ENCODE measurements at places on chromosomes 3 and 15. TPM values are rescaled to one million over a fixed set of nuclear protein-coding genes. Genes with fewer than 3 reads are reported as not detected.

DNA sequence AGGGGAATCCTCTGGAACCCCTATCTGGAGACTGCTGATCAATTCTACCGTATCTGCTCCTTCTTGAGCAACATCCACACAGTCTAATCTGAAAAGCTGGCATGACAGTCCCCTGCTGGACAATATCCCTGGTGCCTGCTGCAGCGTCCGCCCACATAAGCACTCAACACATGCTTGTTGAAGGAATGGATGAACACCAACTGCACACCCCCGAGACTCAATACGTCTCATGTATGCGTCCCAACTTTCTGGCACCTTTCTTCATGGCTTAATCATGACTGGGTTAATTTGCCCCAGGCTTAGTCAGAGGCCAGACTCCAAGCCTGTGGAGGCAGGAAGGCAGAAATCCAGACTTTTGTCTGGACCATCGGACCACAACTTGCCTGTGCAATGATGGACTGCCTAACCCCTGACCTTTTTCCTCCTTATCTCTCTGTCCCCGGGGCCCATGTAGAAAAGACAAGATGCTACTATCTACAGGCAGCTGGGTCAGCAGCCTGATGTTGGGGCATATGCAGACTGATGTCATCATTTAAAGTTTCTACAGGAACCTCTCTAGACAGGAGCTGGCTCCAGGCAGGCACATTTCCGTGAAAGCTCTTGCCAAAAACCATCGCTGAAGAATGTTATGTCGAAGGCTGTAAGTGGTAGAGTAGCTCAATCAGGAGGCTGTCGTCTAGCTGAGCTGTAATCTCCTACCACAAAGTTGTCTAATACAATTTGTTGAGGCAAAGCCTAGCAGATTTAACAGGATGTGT is 114.1 kb upstream of the TPM1 start:
- no peak overlapping the region for H3K4me3 ChIP-seq
- peaks cover 38% of the 10 kb centered on the region for H3K4me1 ChIP-seq
- H3K27ac ChIP-seq = peak overlapping the region; percentile 48
- H3K36me3 ChIP-seq = no peaks in the 10 kb centered on the region
- H3K27me3 ChIP-seq = no peaks in the 10 kb centered on the region

DNA sequence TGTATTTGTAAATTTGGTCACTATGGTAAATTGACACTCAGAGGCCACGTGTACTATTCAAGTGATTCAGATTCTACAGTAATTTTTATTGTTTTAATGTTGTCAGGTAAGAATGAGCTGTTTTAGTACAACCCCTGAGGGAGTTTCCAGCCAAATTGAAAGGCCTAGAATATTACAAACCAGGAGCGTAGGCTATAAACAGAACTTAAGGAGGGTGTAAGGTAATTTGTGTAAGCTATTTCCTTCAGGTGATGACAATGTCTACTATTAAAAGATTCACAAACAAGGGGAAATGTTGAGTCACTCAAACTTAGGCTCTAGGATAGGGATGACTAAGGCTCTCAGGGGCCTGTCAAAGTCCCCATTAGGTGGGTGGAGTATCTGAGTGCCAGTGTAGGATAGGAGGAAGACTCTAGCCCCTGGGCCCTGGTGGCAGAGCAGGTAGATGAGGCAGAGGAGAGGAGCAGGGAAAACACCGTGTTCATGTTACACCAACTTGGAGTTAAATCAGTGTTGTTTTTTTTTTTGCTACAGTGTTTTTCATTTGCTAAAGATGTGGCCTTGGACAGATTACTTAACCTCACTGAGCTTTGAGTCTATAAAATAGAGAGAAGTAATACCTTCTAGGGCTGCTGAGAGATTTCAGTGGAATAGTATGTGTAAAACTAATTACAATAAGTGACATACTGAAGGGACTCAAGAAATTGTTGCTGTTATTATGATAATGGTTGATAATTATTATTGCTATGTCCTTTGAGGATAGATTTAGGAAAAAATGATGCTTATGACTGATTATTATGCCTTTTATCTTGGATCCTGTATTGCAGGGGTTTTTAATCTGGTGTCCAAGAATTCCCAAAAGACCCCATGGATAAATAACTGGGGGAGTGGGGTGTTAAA is 10.3 kb downstream of the TM4SF1 start:
- peaks cover 32% of the 10 kb centered on the region for H3K36me3 ChIP-seq
- H3K4me1 ChIP-seq = peaks cover 46% of the 10 kb centered on the region
- H3K4me3 ChIP-seq = no peak overlapping the region
- DNase-seq = no peak
- peak overlapping the region; percentile 33 for H3K27ac ChIP-seq

GRCh38 chr3:90087703-90088102 is 980.3 kb downstream of the EPHA3 start:
- H3K27me3 ChIP-seq = no peaks in the 10 kb centered on the region
- no peak for DNase-seq
- H3K4me1 ChIP-seq = 0 out of 2 replicates have a peak, but pooled peaks cover 3% of the 10 kb centered on the region
- H3K27ac ChIP-seq = no peak overlapping the region

The TLR9 gene
- total RNA-seq = not detected

The DPH3 gene
- 12.6 TPM for total RNA-seq

GRCh38 chr3:31226346-31226745 is 306.4 kb upstream of the STT3B start:
- no peaks in the 10 kb centered on the region for H3K4me1 ChIP-seq
- DNase-seq = no peak
- H3K36me3 ChIP-seq = no peaks in the 10 kb centered on the region
- no peaks in the 10 kb centered on the region for H3K27me3 ChIP-seq

DNA sequence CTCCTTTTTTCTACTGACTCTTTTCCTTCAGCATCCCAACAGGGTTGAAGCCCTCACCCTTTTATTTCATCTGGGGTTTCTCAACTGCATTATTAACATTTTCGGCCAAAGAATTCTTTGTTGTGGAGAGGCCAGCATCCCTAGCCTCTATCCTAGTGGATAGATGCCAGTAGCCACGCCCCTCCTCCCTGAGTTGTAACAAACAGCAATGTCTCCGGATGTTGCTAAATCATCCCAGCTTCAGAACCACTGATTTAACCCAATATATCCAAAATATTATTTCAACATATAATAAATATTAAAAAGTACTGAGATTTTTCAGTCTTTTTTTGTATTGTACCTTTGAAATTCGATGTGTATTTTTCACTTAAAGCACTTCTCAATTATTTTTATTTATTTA is 2.0 kb upstream of the RNF111 start:
- no peak overlapping the region for H3K27ac ChIP-seq
- peaks cover 8% of the 10 kb centered on the region for H3K4me1 ChIP-seq
- peaks cover 6% of the 10 kb centered on the region for H3K36me3 ChIP-seq
- no peaks in the 10 kb centered on the region for H3K27me3 ChIP-seq
- DNase-seq = no peak

The RNU5B-1 gene
- total RNA-seq = not detected

The LMOD3 gene
- total RNA-seq = not detected

The C2CD4B gene
- total RNA-seq = not detected

DNA sequence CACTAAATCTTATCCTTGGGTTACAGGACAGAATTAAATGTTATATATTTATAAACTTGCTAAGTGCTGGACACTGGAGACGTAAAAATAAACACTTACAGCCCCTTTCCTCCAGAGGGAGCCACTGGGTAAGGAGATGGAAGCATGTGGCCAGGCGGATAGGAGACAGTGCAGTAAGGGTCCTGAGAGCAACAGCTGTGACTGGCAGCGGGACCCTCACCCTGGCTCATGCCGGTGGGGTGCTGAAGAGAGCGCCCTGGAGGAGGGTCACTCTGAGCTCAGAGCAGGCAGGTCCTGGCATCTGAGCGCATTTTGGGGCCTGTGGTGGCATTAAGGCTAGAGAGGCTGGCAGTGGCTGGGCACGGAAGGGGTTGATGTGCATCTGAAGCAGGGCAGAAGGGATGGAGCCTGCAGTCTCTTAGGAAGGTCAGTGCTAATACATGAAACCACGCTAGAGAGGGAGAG is 16.0 kb downstream of the SEC61A1 start:
- H3K27ac ChIP-seq = no peak overlapping the region
- no peak overlapping the region for H3K4me3 ChIP-seq
- peaks cover 5% of the 10 kb centered on the region for H3K4me1 ChIP-seq
- DNase-seq = no peak
- peaks cover 100% of the 10 kb centered on the region for H3K36me3 ChIP-seq

DNA sequence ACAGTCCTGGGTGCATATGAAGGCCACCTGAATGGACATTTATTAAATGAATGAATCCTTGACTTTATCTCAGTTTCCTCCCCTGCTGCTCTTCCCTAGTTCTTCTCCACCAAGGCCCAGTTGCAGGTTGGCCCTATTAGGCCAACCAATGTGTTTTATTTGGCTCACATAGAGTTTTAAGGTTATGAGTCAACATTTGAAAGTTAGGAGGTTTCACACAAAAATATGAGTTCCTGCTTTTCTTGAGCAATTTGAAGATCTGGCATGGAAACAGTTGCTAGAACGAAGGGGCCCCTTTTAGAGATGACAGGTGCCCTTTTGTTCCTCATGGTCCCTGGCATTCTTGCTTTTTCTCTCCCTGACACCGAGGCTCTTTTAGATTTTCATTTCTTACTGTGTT is 83.0 kb upstream of the PDZRN3 start:
- H3K27me3 ChIP-seq = no peaks in the 10 kb centered on the region
- H3K4me3 ChIP-seq = no peak overlapping the region
- H3K36me3 ChIP-seq = no peaks in the 10 kb centered on the region

DNA sequence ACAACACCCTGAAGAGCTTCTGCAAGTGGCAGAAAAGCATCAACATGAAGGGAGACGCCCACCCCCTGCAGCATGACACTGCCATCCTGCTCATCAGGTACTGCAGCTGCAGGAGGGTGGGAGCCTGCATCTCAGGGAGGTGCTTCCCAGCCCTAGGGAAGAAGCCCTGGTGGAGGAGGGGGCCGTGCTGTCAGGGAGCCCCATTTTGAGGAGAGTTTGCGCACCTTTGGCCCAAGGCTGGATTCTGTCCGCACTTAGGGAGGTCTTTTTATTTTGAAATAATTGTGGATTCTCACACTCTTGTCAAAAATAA is 42.1 kb downstream of the SAXO2 start:
- no peak overlapping the region for H3K27ac ChIP-seq
- H3K36me3 ChIP-seq = no peaks in the 10 kb centered on the region
- no peaks in the 10 kb centered on the region for H3K4me1 ChIP-seq
- DNase-seq = no peak
- no peak overlapping the region for H3K4me3 ChIP-seq

GRCh38 chr3:25782636-25782937 is 656 bp downstream of the NGLY1 start:
- H3K27me3 ChIP-seq = no peaks in the 10 kb centered on the region
- H3K27ac ChIP-seq = no peak overlapping the region
- DNase-seq = no peak
- peak overlapping the region; percentile 92 for H3K4me3 ChIP-seq

GRCh38 chr15:52008698-52009434 is 10.2 kb upstream of the MAPK6 start:
- H3K27ac ChIP-seq = no peak overlapping the region
- H3K36me3 ChIP-seq = no peaks in the 10 kb centered on the region
- DNase-seq = peak; percentile 39
- H3K4me3 ChIP-seq = no peak overlapping the region
- peaks cover 51% of the 10 kb centered on the region for H3K4me1 ChIP-seq
- H3K27me3 ChIP-seq = no peaks in the 10 kb centered on the region

DNA sequence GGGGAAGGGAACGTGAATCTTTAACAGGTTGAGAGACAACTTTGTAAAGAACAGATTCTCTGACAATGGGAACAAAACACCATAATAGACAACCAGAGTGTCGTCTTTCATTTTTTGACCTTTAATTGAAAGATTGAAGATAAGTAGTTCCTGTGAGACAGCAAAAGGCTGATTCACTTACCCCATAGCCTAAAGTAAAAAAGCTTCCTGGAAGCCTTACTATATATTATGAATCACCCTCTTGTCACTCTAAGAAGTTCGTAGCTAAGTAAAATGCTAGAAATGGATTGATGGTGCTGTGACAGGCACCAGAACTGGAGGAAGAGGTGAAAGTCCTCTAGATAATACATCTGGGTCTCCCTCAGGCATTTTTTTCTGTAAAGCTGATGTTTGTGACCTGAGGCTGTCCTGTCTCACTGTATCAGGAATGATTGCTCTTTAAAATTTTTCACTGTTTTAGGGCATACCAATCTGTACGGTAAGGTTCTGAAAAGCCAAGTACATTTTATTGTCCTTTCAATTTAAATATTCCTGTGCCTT is 824.6 kb upstream of the SEMA6D start:
- no peak overlapping the region for H3K4me3 ChIP-seq
- H3K27ac ChIP-seq = no peak overlapping the region
- no peaks in the 10 kb centered on the region for H3K36me3 ChIP-seq
- H3K4me1 ChIP-seq = no peaks in the 10 kb centered on the region

The TSEN2 gene
- total RNA-seq = 7.6 TPM

GRCh38 chr3:58645726-58646125 is 20.8 kb downstream of the FAM3D start:
- H3K4me1 ChIP-seq = no peaks in the 10 kb centered on the region
- no peak for DNase-seq
- no peaks in the 10 kb centered on the region for H3K36me3 ChIP-seq
- no peak overlapping the region for H3K4me3 ChIP-seq
- no peak overlapping the region for H3K27ac ChIP-seq
- no peaks in the 10 kb centered on the region for H3K27me3 ChIP-seq

The ABTB1 gene
- total RNA-seq = 1.3 TPM

The DPPA2 gene
- total RNA-seq = not detected

- no peaks in the 10 kb centered on the region for H3K4me1 ChIP-seq
- H3K27ac ChIP-seq = no peak overlapping the region
- no peak overlapping the region for H3K4me3 ChIP-seq
- no peak for DNase-seq
Observed at GRCh38 chr3:73046195-73046594, 15.3 kb upstream of the EBLN2 start.

GRCh38 chr15:50050986-50051743 is 67.9 kb downstream of the ATP8B4 start:
- peaks cover 14% of the 10 kb centered on the region for H3K4me1 ChIP-seq
- H3K4me3 ChIP-seq = no peak overlapping the region
- H3K27me3 ChIP-seq = no peaks in the 10 kb centered on the region
- no peak overlapping the region for H3K27ac ChIP-seq
- H3K36me3 ChIP-seq = no peaks in the 10 kb centered on the region

The NTRK3 gene
- 0.09 TPM for total RNA-seq

The RAD51 gene
- total RNA-seq = 32.3 TPM

DNA sequence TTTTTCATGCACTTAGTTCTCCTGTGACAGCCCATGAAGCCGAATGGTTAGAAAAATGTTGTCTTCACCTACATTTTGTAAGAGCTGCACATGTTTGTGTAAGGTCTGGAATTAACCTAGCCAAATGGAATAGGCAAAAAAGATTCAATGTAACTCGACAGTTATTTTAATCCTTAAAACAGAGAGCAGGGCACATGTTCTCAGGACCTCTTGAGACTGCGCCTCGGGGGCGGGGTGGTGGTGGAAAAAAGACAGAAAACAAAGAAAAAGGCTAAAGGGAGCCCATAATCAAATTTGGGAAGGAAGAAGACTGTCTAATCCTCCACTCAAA is 702 bp upstream of the CSNK1G1 start:
- H3K4me1 ChIP-seq = peaks cover 6% of the 10 kb centered on the region
- no peaks in the 10 kb centered on the region for H3K27me3 ChIP-seq

DNA sequence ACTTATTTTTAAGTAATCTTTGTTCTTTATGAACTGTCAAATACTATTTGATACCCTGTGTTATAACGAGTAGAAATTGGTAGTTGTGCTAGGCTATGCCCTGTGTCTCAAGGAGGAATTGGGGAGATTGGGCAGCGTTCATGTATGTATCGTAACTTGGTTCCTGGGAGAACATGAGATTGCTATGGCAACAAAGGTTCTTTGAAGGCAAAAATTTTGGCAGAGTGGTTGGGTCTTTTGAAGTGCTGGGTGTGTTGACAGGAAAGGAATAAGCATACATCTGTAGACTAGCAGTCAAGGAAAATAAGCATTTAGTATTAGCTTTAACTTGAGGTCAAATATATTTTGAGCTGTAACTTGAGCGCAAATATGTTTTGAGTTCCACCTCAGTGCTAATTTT is 45.3 kb downstream of the TCF12 start:
- no peak for DNase-seq
- no peaks in the 10 kb centered on the region for H3K36me3 ChIP-seq
- no peak overlapping the region for H3K27ac ChIP-seq
- no peak overlapping the region for H3K4me3 ChIP-seq
- H3K27me3 ChIP-seq = no peaks in the 10 kb centered on the region
